Mesenchymal stem cell (in vitro differentiated cells and primary cell): ENCODE measurements at places on chromosomes 5 and 9.

GRCh38 chr5:50873595-50874277, 207.3 kb downstream of the PARP8 start:
- DNase-seq, result no peak

DNA sequence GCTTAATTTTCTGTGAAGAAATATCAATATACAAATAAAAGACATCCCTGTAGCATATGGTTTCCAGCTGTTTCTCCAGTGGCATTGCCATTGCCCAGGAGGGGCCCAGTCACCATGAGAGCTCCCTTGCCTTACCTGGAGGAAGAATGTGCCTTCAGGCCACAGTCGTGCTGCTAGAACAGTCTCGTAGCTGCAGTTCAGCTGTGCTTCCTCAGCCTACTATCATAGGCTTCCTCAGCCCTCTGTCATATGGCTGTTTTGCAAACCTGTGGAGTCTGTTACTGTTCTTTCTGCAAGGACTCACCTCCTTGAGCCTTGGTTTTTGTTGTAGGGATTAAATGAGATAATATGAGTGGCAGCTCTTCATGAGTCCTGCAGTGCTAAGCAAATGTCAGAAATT, 67.6 kb downstream of the RCL1 start:
- no peak for DNase-seq

DNA sequence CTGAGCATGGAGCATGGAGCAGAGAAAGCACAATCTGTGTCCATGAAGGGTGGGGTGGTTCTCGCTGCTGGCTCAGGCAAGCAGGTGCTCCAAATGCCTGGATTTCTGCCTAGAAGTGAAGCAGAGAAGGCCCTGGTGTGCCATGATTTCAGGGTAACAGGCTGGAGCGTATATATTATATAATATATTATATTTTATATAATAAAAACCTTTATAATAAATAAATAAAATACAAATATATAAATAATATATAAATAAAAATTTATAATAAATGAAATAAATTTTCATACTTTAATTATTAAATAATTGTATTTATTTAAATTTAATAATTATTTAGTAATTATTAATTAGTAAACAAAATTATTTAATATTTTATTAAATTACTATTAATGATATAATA, 707.4 kb upstream of the COX7C start:
- no peak for DNase-seq

- no peak for DNase-seq
Measured at GRCh38 chr9:112360047-112360804, 19.7 kb upstream of the HSDL2 start.
